ENCODE measurements at places on chromosomes 16 and 17.

DNA sequence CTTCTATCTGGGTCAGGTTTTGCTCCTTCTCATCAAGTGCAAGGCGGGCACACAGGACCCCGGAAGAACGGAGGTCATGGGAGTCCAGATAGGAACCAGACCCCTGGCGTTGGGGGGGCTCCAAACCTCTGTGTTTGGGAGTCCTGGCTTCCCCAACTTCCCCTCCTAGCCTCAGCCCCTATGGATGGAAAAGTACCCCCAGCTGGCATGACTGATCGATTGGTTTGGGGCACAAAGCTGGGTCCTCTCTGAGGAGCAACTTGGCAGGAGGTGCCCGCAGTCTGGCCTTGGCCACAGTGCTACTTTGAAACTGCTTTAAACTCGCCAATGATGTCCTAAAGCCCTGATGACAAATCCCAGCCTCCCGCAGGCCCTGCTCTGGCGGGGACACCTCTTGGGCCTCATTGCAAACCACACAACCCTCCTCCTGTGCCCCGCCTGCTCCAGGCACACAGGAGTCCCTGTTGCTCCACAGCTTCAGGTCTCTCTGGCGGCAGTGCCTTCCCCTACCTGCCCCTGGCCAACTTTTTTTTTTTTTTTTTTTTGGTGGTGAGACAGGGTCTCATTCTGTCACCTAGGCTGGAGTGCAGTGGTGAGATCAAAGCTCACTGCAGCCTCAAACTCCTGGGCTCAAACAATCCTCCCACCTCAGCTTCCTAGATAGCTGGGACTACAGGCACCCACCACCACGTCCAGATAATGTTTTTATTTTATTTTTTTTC is 38.0 kb upstream of the SNN start:
- DNase-seq, result no peak

- DNase-seq, result no peak
Measured at GRCh38 chr16:11181899-11182279, 74.1 kb downstream of the SOCS1 start.

GRCh38 chr17:78589031-78589675 is 12.0 kb upstream of the DNAH17 start:
- no peak for DNase-seq

GRCh38 chr17:13568582-13569397 is 32.9 kb downstream of the HS3ST3A1 start:
- DNase-seq, result peak; percentile 30

- DNase-seq, result no peak
Measured at GRCh38 chr17:77755410-77755963, 203.0 kb upstream of the TNRC6C start.

DNA sequence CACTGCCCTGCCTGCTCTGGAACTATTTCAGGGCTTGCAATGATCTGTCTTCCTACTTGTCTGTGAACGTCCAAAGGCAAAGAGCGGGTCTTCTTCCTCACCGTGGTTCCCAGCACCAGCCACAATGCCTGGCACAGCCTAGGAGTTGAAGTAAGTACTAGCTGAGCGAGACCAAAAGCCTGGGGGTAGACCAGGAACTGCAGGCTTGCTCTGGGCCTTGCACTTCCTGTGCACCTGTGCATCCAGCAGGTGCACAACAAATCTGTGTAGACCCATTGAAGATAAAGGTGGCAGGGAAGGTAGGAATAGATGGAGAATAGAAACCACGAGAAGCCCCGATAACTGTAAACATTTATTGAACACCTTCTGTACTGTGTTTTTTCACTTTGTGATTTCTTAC is 4.6 kb downstream of the FAM171A2 start:
- no peak for DNase-seq

GRCh38 chr16:22123146-22123545 is 30.8 kb downstream of the VWA3A start:
- no peak for DNase-seq

DNA sequence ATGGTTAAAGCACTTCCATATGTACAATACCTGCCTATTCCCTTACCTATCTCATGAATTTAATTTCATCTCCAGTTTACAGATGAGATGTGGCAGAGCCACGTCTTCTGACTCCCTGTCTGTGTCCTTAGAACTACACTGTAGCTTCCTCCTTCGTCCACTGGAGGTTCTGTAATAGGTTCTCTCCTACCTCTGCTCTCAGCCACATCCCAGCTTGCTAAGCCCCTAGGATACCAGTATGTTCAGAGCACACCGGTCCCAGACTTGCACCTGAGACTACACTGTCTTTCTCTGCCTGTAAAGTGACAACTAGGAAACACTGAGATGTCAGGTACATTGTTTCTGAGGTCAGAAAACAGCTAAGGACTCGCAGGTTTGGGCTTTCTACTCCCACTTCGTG is 3.8 kb upstream of the RASL10B start:
- no peak for DNase-seq

DNA sequence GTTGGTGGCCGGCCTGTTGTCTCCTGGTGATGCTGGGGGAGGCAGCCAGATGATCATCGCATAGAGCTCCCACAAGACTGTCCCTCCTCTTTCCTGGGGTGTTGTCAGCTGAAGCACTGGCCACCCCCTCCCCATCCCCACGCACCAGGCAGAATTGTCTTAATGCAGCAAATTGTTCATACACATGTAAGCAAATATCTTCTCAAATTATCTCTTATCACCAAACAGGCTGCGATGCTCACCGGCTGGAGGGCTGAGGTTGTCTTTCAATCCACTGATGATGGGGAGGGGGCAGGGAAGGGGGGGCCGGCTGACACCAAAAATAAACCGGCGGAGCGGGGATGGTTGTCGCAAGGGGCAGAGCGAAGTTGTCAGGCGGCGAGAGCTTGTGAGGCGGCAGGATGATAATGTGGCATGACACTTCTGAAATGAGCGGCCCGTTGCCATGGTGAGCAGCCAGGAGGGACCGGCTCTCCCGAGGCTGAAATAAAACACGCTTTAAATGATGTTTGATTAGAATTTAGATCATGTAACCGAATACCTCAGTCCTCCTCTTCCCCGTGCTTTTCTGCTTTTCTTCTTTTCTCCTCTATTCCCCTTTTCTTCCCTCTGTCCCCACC is 59.8 kb downstream of the MRM1 start:
- no peak for DNase-seq
